ENCODE measurements at places on chromosomes 3 and 15.

DNA sequence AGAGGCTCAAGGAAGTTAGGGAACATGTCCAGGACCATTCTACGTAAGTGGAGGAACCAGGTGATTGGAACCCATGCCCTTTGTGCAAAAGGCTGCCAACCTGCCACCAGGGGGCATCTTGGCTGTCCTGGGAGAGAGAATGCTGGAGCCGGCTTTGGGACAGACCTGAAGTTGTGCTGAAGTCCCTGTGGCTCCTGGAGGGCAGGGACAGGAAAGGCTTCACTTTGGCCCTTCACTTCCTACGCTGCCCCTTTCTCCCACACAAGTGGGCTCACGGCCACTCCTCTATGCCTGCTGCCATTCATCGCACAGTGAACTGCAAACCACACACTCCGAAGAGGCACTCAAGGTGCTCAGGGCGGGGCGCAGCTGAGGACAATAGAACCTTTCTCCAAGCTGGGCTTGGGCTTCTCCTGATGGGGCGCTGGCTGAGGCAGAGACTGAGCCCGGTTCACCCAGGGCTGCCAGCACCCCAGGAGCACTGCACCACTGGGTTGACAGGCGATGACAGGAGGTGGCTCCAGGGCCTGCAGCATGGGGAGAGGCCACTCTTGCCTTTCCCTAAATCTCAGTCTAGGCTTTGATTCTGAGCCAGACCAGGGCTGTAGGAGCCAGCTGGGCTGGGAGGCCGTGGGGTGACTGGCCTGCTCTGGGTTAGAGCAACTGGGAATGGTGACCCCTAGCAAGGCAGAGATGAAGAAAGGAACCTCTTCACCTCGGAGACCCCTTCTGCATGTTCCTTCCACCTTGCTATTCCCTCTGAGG, 8.4 kb downstream of the SHF start:
- DNase-seq, result no peak

GRCh38 chr3:110344487-110344886, 727.1 kb upstream of the NECTIN3 start:
- no peak for DNase-seq

DNA sequence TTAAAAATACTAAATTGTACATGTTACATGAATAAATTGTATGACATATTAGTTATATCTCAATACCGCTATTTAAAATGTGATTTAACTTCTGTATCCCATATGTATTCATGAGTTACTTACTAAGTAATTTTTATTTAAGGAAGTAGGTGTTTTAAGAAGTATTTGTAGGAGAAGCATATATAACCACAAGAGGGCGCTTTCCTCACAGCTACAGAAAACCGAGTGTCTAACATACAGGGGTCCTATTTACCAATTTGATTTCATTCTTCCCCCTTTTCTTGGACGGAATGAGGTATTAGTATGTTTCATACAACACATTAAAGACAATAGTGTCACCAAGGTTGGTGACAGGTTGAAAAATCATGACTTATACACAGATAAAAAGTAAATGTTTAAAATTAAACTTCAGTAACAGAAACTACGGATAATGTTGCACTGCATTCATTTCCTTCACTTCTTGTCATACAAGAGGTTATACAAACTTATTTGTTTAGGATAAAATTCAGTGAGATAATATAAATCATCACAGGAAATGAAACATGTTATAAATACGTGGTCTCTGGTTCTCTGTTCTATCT, 253.6 kb downstream of the MAGI1 start:
- DNase-seq, result no peak

DNA sequence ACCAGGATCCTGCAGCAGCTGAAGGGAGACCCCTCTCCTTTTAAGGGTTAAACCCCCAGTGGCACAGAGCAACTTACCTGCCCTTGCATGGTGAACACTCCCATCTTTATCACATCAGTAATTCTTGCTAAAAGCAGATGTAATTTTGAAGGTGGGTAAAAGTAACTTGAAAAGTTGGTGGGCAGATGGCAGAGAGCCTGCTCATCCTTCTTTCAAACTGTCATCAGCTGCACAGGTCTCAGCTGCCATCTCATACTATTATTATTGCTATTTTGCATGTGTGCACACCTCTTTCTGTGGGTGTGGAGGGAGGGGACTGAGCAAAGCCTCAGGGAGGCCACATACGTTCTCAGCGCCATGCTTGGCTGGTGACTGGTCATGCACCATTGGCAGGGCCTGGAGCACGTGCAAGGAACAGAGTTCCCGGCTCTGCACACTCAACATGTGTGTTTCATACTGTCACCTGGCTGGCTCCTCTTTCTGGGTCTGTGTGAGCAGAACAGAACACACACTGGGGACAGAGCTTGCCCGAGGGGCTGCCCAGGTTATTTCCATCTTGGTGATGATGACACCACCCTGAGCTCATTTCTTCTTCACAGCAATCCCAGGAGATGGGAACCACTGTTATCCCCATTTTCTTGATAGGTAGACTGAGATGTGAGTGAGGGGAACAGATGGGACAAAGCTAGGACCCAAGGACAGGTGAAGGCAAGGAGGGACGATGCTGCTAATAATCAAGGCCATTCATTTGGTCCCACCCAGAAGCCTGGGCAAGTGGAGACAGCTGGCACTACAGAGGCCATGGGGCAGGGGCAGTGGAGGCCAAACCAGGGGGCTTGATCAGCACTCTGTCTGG, 95.8 kb upstream of the KLF13 start:
- DNase-seq, result no peak

- DNase-seq, result no peak
These were observed 6.2 kb downstream of the TNIK start for GRCh38 chr3:171454041-171454440.

DNA sequence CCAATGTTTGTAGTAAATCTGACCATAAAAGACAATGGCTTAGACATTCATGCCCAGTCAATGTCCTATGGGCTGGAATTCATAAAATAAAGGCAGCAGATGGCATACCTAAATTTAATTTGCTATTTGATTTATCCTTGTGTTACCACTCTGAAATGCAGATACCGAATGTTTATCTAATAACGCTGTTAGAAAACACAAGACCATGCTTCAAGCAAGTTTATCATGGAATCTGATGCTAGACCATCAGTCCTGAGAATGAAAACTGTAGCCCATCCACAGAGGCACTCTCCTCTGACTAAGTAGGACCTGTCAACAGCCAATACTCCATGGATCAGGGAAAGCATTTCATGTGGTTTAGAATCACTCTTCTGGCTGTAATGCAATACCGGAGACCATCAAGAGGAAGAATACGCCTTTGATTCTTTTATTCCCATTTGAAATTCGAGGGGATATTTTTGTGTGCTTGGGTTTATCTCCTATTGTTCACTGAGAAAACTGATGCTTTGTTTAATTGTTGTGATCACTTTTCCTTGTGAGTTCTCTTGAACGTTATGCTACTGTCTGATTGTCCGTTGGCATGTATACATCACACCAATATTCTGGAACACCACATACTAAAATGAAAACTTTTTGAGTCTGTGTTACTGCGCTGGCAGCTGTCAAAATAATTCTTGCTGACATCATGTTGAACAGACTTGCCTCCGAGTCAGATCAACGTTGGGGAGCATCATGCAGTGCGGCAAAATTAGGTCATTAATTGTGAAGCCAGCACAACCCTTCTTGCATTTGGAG, 12.1 kb upstream of the CPB1 start:
- no peak for DNase-seq

GRCh38 chr15:40968290-40969085, 15.2 kb downstream of the CHAC1 start:
- DNase-seq, result no peak

DNA sequence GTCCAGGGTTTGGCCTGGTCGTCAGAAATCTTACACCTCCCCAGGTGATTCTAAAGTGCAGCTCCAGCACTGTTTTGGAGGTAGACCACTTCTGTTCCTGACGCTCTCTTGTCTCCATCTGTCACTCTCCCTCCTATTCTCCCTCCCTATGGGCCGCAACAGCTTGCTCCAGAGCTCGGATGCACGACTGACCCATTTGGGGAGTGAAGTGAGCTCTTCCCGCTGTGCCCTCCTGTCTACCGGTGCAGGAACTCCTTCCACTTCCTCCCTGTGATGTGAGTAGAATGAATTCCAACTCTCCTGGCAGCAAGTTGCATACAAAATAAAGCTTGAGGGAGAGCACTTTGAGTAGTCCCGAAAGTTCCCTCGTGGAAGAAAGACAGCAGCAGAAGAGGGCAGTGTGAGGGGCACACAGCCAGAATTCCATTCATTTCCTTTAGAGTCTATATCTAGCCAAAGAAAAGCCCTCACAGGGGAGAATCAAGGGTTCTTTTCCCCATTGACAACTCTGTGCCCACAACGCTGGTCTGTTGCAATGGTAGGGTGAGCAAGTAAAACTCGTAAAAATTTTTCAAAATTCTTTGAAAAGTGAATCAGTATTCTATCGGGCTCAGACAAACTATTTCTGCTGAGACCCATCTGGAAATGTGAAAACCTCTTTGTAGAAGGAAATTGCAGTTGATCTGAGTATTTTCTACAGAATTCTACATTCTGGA, 39.9 kb upstream of the BDH1 start:
- DNase-seq, result no peak

GRCh38 chr3:38755130-38755529, 60.9 kb downstream of the SCN10A start:
- no peak for DNase-seq

- no peak for DNase-seq
These were observed 31.9 kb upstream of the ZNF280D start for GRCh38 chr15:56765251-56765650.

DNA sequence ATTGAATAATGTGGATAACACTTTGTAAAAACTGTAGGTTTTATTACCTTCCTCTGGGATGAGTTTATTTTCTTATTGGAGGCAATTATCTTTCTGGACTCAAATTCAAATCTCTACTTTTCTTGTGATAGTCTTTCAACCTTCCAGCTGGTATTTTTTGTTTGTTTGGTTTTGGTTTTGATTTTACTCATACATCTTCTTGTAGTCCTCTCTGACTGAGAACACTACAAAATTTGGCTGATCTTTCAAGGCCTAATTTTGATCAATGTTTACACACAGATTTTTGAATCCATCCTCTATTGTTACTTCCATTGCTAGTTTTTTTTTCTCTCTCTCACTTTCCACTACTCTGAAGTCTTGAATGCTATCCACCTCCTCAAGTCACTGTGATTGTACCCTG, 303.8 kb upstream of the NECTIN3 start:
- no peak for DNase-seq

DNA sequence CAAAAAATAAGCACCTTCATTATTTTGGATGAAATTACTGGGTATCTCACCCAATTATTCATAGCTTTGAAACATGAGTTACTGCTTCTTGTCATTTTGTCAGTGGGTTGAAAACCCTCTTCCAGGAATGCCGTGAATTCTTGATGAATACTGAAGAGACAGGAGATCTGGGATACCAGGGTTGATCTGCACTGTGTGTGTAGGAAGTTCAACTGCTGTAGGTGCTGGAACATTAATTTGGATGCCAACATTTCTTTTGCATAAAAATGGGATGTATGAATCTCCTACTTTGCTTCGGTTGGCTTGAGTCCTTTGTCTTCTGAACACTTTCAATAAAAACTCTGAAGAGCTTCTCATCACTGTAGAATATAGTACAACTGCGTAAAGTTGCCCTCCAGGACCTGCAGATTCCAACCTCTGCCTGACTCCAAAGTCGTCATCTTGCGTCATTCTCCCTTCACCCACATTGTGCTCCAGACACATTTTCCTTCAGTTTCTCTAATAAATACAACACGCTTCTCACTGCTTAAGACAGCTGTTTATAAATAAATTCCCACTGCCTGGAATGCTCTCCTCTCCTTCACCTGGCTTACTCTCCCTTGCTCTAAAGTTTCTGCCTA, 312.7 kb upstream of the TGFBR2 start:
- DNase-seq, result no peak

DNA sequence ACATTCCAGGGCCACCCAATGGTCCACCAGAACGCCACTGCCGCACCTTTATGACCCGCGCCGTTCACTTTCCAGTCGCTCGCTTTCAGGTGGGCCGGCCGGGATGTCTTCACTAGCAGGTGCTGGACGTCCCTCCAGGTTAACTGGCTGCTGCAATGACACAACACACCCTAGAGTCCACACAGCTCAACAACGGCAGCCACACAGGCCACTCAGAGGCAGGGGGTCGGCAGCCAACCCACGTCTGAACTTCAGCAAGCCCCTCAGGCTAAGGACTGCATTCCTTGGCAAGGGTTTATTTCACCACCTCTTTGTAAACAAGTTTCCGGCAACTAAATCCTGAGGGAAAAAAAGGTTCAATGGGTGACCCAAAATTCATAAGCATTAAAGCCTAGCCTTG, 89.2 kb upstream of the SNRPA1 start:
- no peak for DNase-seq

GRCh38 chr3:39108200-39108710, 775 bp downstream of the TTC21A start:
- DNase-seq, result no peak

- no peak for DNase-seq
These were observed 8.8 kb downstream of the OIP5 start for GRCh38 chr15:41323611-41324010.

DNA sequence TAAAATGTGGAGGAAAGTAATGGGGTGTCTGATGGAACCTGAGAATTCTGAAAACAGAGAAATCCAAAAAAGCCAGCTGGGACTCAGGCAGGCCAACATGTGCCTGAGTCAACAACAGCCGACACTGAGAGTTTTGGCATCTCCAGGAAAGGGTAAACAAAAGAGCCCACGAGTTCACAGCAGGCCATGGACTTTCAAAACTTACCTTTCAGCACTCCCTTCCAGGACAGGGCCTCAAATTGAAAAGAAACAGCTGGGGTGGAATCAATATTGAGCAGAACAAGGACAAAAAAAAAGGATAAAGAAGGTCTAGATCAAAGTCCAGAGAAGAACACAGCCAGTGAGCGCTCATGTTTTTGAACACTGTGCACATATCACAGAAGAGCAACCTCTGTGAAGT, 735.4 kb upstream of the GRM7 start:
- no peak for DNase-seq

- DNase-seq, result no peak
These were observed 185.2 kb upstream of the ZNF385D start for GRCh38 chr3:21936207-21936606.

- no peak for DNase-seq
These were observed 366.3 kb downstream of the TIGIT start for GRCh38 chr3:114660124-114660523.

DNA sequence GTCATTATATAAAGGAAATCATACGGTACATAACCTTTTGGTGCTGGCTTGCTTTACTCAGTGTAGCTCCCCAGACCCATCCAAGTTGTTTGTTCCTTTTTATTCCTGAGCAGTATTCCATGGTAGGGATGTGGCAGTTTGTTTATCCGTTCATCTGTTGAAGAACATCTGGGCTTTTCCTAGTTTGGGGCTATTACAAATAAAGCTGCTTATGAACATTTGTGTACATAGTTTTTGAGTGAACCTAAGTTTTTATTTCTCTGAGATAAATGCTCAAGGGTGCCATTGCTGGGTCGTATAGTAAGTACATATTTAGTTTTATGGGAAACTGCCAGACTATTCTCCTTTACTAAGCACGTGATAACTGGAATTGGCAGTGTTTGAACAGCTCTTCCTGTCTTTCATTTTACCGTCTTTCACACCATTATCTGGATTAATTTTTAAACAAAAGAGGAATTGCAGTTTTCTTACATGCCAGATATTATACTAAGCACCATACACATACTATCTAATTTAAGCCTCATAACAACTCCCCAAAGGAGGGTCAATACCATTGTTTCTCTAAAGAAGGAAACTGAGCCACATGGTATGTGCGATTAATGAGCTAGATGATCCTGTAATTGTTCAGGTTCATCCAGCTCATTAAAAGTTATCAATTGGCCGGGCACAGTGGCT, 85.6 kb downstream of the PTPRG start:
- DNase-seq, result no peak
